ENCODE measurements at places on chromosomes 4 and X.

DNA sequence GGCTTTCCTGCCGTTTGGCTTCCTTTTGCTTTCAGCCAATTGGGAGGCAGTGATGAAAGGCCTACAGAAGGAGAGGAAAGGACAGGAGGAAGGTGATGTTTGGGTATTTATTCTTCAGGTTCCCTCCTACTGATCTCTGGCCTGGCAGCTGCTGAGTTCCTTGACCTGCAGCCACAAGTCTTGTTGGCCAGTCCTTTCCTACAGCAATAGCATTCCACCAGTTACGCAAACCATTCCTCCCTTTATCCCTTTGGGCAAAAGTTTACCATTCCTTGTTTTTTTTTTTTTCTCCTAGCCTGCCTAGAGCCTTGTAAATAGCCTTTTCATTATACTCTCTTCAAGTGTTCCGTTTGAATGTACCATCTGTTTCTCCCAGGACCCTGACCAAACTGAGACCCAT lies 198.1 kb upstream of the FTHL17 start:
- no peak for DNase-seq

GRCh38 chr4:48472794-48473193 lies 10.3 kb upstream of the SLC10A4 start:
- DNase-seq = no peak

DNA sequence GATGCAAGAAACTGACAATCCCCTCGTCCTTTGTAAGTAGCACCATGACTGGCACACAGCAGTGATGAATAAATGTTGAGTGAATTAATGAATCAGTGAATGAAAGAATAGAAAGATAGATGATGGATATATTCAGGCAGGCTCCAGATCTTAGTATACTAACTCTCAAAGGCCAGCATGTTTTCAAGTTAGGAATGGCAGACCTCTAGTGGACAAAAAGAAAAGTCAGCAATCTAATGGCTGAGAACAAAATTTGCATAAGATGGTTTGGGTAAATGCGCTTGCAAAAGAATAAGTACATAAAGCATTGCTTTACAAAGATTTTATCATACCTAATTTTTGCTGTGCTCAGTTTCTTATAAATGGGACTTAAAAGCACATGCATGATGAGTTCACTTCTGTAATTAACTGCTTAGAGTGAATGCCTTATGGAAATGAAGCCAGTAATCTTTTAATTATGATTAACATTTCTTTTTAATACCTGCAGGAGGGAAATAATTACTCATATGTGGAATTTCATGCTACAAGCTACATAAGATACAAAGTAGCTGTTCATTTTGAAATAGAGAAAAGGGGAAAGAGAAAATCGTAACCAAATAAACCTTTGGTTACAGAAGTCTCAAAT lies 126.9 kb upstream of the GPRIN3 start:
- DNase-seq = peak; percentile 54

DNA sequence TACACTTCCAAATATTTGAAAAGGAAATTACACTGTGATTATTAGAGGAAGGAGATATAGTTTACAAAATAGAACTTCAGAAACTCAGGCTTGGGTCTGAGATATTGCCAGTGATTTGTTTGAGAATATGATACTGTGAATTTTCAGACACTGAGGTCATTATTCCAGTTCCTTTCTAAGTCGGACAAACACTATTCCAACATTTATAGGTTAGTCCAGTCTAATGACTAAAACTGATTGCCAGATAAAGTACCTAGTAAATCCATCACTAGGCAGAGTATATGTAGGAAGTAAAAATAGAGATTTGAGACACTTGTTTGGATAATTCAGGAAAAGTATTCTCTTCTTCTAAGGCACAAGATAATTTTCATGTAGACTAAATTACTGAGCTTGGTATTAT lies 13.2 kb downstream of the MTTP start:
- DNase-seq = no peak

DNA sequence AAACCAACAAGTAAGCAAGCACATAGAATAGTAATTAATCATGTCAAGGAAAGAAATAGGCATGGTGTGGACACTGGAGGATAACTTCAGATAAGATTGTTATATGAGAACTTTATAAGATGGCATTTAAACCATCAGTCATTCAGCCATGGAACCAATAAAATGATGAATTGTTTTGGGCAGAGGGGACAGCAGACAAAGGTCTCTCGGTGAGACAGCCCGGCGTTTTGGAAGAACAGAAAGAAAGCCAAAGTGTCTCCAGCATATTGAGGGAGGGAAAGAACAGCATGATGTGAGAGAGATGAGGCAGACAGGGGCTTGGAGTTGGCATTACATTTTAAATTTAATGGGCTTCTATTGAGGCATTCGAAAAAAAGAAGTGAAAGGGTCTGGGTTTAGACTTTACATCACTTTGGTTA lies 883 bp upstream of the PPM1K start:
- DNase-seq = no peak

DNA sequence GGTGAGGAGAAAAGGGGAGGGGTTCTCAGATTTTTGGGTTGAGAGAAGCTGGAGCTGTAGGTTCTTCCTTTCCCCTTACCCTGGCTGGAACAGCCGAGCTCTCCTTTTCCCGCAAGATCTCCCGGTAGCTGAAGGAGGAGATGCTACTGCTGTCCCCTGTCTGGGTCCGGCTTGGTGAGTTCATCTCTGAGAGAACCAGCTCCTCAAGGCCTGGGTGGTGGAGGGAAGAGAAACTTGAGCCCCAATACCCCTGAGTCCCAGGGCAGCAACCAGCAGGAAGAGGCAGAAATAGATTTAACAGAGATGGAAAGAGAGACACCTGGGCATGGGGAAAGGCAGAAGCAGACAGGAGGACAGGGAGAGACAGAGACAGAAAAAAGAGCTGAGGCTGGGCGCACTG lies 6.6 kb upstream of the KCND1 start:
- DNase-seq = no peak

DNA sequence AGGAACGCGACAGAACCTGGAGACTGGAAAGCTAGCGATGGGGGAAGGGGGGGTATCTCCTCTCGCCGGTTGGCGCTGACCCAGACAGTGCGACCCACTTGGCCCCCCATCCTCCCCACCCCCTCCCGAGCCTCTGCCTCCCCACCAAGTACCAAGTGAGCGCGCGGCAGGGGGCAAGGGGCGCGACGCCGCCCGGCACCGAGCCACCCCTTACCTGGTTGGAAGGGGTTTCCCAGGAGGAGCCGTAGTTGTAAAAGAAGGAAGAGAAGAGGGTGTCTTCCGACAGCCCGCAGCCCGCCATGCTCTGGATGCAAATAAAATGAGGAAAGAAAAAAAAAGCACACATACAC lies 112.2 kb downstream of the DHX15 start:
- DNase-seq = no peak

DNA sequence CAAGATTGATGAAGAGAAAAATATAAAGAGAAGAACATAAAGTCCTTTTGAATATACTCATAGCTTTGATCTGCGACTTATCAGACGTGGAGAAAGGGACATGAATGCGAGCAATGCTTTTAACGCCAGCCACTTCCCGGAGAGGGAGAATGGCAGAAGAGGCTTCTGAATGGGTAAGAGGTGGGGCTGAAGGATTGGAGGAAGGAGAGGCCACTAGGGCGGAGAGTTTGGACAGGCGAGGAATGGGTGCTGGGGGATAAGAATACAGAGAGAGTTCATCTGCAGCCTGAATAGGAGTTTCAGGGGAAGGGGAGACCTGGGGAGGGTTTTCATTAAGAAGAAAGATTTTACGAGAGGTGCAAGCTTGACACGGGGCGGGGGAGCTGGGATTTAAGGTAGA lies 2534.9 kb downstream of the PCDH7 start:
- DNase-seq = no peak

- no peak for DNase-seq
These were observed 99.9 kb upstream of the RAPGEF2 start for GRCh38 chr4:159002950-159003349.

- no peak for DNase-seq
These were observed 264.6 kb upstream of the HAND2 start for GRCh38 chr4:173794662-173795061.

- no peak for DNase-seq
These were observed 1.2 kb downstream of the METAP1 start for GRCh38 chr4:98996765-98997068.

DNA sequence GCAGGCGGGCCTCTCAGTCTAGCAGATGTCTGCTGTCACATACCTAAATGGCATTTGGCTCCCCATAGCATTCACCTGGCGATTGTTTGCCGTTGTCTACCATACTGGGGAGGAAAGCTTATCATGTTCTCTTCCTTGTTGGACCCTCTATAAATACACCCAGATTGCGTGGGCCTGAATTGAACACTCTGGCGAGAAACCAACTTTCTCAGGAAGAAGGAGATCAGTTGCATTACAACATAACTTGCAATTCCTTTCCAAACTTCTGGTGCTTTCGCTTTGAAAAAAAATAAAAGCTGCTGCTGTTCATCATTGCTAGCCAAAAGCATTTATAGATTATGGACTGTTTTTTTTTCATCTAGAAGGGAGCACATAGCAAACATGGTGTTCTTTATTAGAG lies 230.0 kb upstream of the GPC4 start:
- no peak for DNase-seq

GRCh38 chr4:102447413-102447812 lies 53.7 kb upstream of the NFKB1 start:
- DNase-seq = no peak

- DNase-seq = no peak
These were observed 539.6 kb downstream of the PDHA2 start for GRCh38 chr4:96379524-96379923.

DNA sequence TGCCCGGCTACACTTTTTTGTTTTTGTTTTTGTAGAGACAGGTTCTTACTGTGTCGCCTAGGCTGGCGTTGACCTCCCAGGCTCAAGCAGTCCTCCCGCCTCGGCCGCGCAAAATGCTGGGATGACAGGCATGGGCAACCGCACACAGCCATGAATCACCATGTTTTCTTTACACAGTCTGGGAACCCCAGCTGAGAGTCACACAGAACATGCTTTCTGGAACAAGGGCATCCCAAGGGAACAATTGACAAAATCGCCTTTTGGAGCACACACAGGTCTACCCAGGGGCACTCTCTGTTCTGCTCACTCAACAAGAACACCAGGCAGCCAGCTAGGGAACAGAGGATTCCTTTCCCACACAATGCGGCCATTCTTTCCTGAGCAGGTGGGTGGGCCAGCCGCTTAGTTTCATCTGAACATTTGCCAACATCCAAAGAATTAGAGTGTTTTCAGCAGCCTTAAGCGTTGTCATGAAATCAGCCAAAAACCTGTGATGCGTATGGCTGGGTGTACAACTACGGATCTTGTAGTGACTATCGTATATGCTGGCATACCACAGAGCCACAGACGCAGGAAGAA lies 15.7 kb downstream of the PRKX start:
- no peak for DNase-seq

DNA sequence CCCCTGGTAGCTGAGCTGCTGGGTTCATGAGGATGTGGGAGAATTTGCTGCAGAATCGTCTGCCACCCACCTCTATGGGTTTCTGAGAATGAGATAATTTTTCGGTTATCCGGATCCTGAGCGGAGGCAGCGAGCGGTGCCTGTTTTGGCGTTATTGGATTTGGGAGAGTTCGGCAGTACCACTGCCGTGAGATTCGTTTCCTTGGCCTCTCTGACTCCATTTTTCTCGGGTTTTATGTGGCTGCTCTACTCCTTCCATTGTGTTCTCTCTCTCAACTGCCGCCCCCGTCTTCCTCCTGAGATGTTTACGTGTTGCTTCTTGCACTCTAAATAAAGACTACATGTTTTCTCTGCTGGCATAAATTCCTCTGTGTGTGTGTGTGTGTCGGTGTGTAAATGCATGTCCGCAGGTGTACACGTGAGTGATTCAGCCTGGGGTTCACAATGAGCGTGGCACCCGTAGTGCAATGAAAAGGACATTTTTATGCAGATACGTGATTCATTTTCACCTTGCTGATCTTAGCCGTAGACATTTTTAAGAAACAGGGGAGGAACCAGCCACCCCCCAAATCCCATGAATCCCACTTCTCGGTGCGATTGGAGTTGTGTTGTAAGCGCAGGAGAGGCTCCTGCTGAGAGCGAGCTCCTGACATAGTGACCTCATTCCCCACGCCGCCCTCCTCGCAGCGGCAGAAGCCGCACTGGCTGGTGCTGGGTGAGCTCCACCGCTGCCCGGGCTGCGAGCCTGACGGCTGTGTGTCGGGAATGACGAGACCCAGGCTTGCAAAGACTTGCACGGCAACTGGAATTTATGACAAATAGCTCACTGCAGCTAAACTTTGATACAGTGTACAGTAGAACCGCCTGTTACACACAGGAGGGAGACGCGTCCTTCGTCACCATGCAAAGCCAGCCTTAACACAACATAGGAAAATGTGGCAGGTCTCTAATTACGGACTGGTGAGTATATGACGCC lies 82.2 kb downstream of the STOX2 start:
- peak; percentile 59 for DNase-seq

DNA sequence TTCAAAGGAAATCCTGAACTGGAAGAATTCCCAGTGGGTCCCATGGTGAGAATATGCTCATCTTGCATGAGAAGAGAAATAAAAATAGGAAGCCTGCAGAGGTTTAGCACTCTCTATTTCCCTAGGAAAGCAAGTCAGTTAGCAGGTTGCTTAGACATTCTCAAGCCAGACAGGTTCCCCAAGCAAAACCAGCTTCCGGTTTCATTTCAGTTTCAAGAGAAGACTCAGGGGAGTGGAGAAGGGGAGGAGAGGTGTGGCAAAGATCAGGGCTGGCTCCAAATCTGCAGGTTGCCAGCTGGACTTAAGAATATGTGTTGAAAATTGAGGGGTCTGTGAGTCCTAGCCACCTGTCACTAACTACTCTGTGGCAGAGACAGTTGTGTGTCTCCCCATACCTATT lies 107.5 kb downstream of the CLNK start:
- no peak for DNase-seq

DNA sequence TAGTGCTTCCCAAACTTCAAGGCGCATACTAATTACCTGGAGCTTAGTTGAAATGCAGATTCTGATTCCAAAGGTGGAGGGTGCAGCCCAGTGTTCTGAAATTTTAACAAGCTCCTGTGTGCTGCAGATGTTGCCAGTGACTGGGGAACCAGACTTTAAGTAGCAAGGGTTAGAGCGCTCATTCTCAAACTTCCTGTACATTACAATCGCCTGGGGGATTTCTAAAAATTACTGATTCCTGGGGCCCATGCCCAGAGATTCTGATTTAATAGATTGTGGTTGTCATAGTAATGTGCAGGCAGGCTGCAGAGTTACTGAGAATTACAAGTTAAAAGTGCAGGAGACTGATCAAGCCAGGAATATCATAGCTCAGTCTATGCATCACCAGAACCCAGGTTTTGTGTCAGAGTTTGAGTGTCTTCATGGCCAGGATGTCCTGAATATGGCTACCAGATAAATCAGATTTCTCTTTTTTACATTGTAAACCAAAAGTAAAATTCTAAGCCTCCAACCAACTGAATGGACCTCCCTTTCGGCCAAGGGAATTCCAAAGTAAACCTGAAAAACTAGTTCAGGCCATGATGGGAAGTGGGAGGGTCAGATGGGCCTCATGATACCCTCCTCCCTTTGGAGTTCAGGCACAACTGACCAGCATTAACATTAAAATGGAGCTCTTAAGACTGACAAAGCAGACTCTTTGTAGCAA lies 121.6 kb downstream of the ATXN3L start:
- peak; percentile 43 for DNase-seq

DNA sequence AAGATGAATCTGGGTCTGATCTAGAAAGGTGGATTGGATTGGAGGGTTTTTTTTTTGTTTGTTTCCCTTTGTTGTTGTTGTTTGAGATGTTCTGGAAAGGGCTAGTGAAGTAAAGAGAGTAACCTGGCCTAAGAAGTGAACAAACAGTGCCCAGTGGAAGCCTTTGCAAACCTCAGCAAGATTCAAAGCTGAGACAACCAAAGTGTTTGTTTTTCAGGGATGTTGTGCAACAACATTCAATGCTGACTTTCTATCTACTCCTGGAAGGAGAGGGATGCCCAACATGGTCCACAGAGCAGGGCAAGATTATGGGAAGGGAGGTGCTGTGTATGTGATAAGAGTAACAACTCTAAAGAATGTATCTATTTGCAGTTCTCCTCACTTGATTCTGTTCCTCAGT lies 11.3 kb downstream of the BEX1 start:
- no peak for DNase-seq

All from HT-29 (cell line).